ENCODE measurements at places on chromosomes 3 and 15. TPM values are rescaled to one million over a fixed set of nuclear protein-coding genes. Genes with fewer than 3 reads are reported as not detected.
A peak's percentile ranks its signal among the peaks of the same experiment; 100 is the strongest.

DNA sequence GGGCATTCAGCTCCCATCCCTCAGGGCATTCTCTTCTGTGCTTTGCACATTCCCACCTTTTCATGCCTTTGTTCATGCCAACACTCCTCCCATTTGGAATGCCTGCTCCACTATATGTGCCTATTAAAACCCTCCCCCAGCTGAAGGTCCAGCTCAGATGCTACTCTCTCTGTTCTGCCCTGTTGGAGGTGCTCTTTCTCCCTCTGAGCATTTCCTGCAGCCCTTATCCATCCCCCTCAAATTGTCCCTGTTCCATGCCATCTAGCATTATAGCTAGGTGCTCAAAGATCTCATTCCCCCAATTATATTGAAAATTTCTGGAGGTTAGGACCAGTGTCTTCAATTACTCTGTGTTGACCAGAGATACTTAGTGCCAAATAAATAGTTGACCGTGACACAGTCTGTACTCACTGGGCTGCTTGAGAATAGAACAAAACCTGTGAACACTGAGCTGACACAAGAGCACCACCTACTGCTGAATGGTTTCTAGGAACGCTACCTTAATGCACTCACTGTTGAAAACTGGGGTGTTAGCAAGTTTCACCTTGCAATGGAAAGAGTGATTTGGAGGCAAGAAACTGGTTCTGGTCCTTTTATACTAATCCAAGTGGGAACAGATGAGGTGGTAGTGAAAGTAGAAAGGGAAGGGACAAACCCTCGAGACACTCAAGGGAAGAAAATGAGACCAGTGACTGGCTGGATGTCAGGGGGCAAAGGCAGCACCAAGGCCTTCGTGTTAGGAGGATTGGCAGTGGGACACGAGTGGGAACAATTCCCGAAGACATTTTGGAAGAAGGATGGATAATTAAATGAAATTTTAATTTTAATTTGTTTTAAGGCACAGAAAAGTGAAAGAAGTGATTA is 289.8 kb upstream of the ROPN1 start:
- H3K36me3 ChIP-seq, result no peaks in the 10 kb centered on the region
- no peak overlapping the region for H3K4me3 ChIP-seq
- peaks cover 6% of the 10 kb centered on the region for H3K4me1 ChIP-seq

- H3K4me3 ChIP-seq, result no peak overlapping the region
- no peaks in the 10 kb centered on the region for H3K36me3 ChIP-seq
- peak; percentile 65 for DNase-seq
Measured at GRCh38 chr3:45896956-45897355, 10.6 kb downstream of the CCR9 start.

GRCh38 chr15:67127965-67128364 is 62.6 kb downstream of the SMAD3 start:
- peak overlapping the region; percentile 57 for H3K4me3 ChIP-seq
- peak overlapping the region; percentile 81 for H3K27ac ChIP-seq
- peaks cover 46% of the 10 kb centered on the region for H3K4me1 ChIP-seq

- no peaks in the 10 kb centered on the region for H3K36me3 ChIP-seq
- peak; percentile 58 for DNase-seq
- no peak overlapping the region for H3K4me3 ChIP-seq
- no peak overlapping the region for H3K27ac ChIP-seq
Measured at GRCh38 chr3:197352382-197352781, 54.0 kb upstream of the DLG1 start.

- DNase-seq, result no peak
- no peak overlapping the region for H3K27ac ChIP-seq
- no peaks in the 10 kb centered on the region for H3K27me3 ChIP-seq
- peaks cover 15% of the 10 kb centered on the region for H3K4me1 ChIP-seq
Measured at GRCh38 chr3:188486126-188486525, 332.2 kb downstream of the LPP start.

DNA sequence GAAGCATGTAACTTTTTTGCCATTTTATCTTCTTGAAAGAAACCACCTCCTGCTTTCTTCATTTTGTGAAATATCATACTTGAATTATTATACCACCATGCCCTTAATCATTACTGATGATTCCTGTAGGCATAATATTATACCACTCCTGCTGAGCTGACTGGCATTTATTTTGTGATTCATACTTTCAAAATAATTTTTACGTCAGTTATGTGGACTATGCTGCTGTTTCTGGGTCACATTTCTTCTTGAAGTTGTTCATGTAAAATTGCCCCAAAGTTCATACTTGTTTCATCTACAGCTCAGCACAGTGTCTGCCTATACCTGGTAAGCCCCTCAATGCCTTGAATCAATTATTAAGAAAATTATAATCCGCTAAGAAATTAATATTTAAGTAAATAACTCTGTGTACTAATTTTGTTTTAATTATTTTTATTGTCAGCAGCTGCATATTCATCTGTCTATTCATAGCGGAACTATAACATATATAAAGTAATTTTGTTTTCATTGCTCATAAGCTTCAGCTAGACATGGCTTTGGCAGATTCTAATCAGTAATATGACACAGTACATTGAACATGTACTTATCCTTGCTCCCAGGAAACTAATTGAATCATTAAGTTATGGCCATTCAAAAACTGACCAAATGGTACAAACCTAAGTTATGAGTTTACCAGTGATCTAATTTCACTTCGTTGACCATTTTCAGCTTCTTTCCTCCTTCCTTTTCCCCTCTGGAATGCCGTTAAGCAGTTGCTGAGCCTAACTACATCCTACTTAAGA is 160.0 kb downstream of the NAALADL2 start:
- no peak overlapping the region for H3K27ac ChIP-seq
- H3K4me3 ChIP-seq, result no peak overlapping the region
- DNase-seq, result no peak
- no peaks in the 10 kb centered on the region for H3K36me3 ChIP-seq
- H3K27me3 ChIP-seq, result no peaks in the 10 kb centered on the region
- no peaks in the 10 kb centered on the region for H3K4me1 ChIP-seq

- no peak for DNase-seq
- H3K4me1 ChIP-seq, result no peaks in the 10 kb centered on the region
- H3K27ac ChIP-seq, result no peak overlapping the region
- H3K4me3 ChIP-seq, result no peak overlapping the region
- no peaks in the 10 kb centered on the region for H3K36me3 ChIP-seq
Measured at GRCh38 chr15:47945872-47946650, 174.7 kb upstream of the SLC24A5 start.

- no peak overlapping the region for H3K4me3 ChIP-seq
- no peaks in the 10 kb centered on the region for H3K27me3 ChIP-seq
- no peak overlapping the region for H3K27ac ChIP-seq
- peaks cover 18% of the 10 kb centered on the region for H3K4me1 ChIP-seq
- DNase-seq, result peak; percentile 48
- no peaks in the 10 kb centered on the region for H3K36me3 ChIP-seq
Measured at GRCh38 chr15:76840830-76841460, 64.2 kb downstream of the SCAPER start.

DNA sequence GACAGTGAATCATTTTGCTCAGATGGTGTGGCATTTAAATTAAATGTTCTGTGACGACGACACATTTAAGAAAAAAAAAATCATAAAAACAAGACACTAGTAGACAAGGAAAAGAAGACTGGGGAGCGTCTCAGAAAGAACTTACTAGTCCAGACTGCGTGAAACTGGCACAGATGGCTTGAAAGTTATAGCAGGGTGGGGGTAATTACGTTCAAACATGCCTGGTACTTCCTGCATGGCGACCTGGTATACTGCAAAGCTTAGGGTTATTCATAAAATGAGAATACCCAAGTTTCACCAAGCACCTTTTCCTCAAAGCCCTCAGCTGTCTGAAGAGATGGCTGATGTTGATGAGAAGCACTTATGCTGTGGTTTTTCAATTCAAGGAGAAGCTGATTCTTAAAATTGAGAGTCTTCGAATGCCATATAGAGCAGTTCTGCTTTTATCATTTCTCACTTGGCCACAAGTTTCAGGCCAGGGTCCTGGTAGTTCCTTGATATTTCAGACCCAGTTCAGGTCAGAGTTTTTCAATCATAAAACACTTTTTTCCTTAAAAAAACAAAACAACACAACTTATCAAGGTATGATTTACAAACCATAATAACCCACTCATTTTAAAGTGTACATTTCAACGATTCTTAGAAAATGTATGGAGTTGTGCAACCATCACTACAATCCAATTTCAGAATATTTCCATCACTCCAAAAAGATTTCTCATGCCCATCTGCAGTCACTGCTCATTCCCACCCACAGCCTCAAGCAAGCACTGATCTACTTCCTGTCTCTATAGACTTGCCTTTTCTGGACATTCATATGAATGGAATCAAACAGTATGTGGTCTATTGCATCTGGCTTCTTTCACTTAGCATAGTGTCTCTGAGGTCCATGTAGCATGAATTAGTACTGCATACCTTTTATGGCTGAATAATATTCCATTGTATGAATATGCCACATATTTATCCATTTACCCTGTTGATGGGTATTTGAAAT is 24.7 kb downstream of the PCOLCE2 start:
- no peaks in the 10 kb centered on the region for H3K36me3 ChIP-seq
- peak; percentile 29 for DNase-seq
- H3K4me1 ChIP-seq, result peaks cover 25% of the 10 kb centered on the region
- peak overlapping the region; percentile 62 for H3K4me3 ChIP-seq

GRCh38 chr3:119298565-119298941 is 4.4 kb downstream of the ARHGAP31 start:
- peaks cover 33% of the 10 kb centered on the region for H3K4me1 ChIP-seq
- peaks cover 6% of the 10 kb centered on the region for H3K36me3 ChIP-seq
- DNase-seq, result no peak
- H3K27ac ChIP-seq, result no peak overlapping the region
- H3K27me3 ChIP-seq, result no peaks in the 10 kb centered on the region

DNA sequence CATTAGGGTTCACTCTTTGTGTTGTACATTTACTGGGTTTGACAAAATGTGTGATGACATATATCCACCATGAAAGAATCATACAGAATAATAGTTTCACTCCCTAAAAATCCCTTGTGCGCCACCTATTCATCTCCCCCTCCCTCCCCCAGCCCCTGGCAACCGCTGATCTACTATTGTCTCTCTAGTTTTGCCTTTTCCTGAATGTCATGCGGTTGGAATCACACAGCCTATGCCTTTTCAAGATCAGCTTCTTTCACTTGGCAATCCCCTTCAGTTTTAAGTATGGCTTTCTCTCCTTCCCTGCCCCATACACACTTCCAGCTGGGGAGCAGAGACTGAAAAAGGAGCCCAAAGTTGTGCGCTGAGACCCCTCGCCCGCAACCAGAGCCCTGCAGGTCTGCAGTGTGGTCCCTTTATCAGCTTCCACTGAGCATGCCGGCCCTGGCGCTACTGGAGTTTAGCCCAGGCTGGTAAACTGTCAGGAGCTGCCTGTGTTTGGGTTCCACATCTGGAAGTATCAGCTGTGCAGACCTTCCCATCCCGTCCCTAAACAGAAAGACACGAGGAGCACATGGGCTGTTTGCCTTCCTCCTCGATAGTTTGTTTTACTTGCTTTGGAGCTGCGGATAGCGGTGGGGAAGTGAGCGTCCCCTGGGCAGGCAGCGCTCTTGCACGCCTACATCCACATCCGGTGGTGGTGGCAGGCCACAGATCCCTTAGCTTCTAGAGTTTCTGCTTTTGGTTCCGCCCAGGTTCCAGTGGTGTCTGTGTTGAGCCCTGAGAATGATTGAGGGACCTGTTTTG is 12.3 kb downstream of the BOC start:
- H3K27me3 ChIP-seq, result no peaks in the 10 kb centered on the region
- H3K4me1 ChIP-seq, result no peaks in the 10 kb centered on the region
- no peak overlapping the region for H3K4me3 ChIP-seq
- no peaks in the 10 kb centered on the region for H3K36me3 ChIP-seq
- no peak overlapping the region for H3K27ac ChIP-seq
- no peak for DNase-seq

Gene SLC22A14
- total RNA-seq, result 0.64 TPM

Gene CACNA2D2
- total RNA-seq, result not detected

Gene MEX3B
- total RNA-seq, result 4.6 TPM

Gene POTEB
- not detected for total RNA-seq

Gene OIP5
- total RNA-seq, result 5.7 TPM

Gene FETUB
- 0.47 TPM for total RNA-seq

All from MCF 10A (cell line).